ELF-1 (cell line): ENCODE measurements at places on chromosomes 3 and 15.
A peak's percentile ranks its signal among the peaks of the same experiment; 100 is the strongest.

DNA sequence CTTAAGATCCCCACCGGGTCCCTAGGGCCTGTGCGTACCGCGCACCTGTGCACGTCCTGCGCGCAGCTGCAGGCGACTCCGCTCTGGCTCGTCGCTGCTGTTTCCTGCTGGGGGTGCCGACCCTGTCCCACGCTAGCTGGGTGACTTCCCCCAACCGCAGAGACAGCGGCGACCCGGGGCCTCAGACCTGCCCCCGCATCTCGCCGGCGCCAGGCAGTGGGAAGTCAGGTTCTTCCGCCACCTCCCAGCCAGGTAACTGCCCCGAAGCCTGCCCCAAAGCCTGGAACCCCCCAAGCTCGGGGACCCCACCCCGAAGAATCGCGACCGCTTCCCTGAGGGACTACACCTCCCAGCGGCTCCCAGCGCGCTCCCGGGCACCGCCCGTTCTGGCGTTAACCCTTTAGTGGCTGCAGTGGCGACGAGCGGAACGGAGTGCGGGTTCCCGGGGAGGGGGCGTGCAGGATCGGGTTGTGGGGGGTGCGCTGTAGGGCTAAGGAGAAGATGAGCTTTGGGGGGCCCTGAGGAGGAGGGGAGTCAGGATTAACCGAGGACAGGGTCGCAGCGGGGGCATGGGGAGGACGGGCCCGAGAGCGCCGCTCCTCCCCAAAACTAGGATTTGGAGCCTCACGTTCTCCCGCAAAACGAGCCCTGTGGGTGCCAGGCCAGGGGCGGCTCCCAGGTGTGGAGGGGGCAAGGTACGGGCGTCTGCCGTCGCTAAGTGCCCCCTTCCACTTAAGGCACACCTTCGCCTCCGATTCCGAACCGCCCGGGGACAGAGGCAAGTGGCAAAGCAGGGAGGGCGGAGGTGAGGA lies 589 bp downstream of the NEIL1 start:
- DNase-seq, result peak; percentile 32

GRCh38 chr3:148077965-148078364 lies 619.7 kb upstream of the AGTR1 start:
- DNase-seq, result no peak

DNA sequence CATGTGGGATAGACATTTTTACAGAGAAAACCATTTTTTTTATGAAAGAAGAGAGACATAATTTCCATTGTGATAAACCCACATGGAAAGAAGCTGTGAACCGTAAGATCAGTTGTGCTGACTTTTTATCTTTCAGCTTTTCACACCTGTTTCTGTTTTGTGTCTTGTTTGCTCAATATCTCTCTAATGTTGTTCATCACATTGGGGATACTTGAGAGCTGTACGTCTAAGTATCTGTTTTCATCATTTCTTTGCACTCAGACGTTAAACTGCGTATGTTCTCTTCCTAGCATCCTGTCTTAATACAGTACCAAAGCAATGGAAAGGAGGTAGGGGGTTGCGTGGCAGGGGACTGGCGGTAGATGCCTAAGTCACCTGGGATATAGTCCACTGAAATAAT lies 449.0 kb downstream of the NAALADL2 start:
- DNase-seq, result no peak

DNA sequence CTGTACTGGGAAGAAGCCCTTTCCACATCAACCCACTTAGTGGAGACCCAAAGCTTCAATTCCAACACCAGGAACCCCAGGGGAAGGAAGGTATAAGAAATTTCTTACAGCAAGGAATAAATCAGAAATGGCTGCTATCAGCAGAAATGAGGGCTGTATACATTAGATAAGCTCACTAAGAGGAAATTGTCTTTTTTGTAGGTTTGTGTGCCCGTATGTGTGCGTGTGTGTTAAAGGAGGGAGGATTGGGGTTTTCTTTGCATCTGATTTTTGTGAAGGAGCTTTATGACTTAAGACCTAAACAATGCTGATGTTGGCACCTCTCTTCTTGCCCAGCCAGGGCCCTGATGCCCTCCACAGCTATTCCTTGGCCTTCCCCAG lies 18.6 kb downstream of the ARRDC4 start:
- no peak for DNase-seq

GRCh38 chr15:99729920-99730319 lies 3.3 kb downstream of the LYSMD4 start:
- DNase-seq, result peak; percentile 37

GRCh38 chr3:192794216-192794615 lies 66.9 kb upstream of the FGF12 start:
- no peak for DNase-seq

GRCh38 chr15:57694279-57694678 lies 12.2 kb upstream of the POLR2M start:
- no peak for DNase-seq

- no peak for DNase-seq
These were observed 72.3 kb downstream of the LMLN start for GRCh38 chr3:198032039-198032936.

DNA sequence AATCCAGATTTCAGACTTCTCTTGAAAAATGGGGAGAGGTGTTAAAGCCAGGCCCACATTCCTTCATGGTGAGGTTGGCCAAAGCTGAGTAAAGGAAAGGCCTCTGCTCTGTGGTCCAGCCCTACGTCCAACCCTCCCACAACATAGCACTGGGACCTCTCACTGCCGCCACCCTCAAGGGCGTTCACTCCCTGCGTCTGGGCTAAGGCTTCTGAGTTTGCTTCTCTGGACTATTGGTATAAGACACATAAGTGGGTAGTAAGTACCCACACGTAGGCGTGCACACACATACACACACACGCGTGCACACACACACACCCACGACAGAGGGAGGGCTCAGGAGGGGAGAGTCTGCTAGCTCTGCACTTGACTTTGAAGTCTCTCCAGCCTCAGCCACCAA lies 80.2 kb upstream of the PXYLP1 start:
- no peak for DNase-seq

DNA sequence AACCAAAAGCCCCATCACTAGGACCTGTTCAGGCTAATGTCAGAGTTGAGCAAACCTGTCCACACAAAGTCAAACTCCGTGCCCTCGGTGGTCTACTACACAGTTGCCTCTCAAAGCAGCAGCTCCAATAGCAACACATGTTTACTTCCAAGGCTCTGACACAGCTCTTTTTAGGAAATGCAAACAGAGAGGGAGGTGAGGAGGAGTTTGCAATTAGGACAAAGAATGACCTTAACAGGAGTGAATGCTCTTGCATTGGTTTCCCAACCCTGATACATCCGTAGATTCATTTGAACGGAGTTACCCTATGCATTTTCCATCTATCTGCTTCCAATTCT lies 64.8 kb upstream of the GOLGA8B start:
- DNase-seq, result no peak

GRCh38 chr3:143266927-143267326 lies 147.4 kb downstream of the CHST2 start:
- no peak for DNase-seq

DNA sequence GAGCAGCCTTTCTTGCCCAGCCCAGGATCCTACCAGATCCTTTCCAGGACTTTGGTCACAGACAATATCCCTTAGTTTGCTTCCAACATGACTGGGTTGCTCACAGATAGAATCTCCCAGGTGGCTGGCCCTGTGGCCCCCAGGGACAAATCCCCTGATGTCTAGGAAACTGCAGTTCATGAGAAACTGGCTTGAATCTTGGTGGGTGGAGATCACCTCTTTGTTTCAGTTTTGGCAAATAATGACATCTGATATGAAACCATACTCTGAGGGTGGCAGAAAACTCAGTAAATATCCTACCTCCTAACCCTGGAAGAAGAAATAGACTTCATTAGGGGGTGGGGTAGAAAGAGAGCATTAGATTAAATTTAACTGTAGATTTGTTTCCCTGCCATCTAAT lies 44.1 kb upstream of the PFN2 start:
- no peak for DNase-seq

DNA sequence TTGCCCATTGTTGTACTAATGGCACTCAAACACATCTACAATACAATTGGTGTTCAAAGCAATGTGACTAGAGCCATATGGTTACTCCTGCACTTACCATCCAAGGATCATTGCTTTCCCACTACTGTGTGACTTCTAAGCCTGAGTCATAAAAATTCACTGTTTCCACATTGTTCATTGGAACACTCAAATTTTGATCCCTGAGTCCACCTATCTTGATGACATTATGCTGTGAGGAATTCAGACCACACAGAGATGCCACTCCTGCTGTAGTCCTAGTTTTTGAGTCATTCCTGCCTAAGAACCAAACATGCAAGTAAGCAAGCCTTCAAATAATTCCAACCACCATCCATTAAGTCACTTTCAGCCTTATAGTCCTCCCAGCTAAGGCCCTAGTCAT lies 176.2 kb downstream of the EFHB start:
- DNase-seq, result no peak

- DNase-seq, result no peak
These were observed 42.9 kb downstream of the LARP6 start for GRCh38 chr15:70810916-70811578.

- DNase-seq, result no peak
These were observed 284.4 kb upstream of the WNT5A start for GRCh38 chr3:55771503-55771902.

DNA sequence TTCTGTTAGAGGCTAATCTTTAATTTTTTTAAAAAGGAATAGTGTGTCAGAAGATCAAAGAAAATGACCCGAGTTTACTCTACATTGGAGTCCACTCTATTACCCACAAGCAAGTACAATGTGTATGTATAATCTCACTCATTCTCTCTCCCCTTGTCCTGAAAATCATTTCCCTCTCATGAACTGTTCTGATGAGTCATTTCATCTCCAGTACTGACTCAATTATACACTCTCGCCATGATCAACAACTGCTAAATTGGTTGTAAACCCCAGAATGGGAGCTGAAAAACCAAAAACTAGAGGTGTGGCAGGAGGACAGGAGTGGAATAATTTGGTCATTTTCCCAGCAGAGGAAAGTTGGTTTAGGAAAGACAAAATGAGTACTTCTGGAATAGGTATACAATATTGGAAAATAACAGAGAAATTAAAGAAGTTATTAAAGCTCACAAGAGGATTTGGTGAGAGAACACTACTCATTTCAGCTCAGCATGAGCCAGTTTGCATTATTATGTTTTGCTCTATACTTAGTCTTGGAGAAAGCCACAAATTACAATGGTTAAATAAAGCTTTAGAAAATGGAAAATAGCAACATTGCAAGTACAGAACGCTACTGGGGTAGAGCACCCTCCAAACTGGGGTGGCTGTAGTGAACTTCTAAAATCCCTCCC lies 144.3 kb upstream of the PFN2 start:
- no peak for DNase-seq

GRCh38 chr3:126493051-126493450 lies 17.4 kb upstream of the ZXDC start:
- DNase-seq, result no peak

GRCh38 chr3:13204177-13204581 lies 130.9 kb upstream of the IQSEC1 start:
- no peak for DNase-seq

- no peak for DNase-seq
These were observed 236.8 kb downstream of the LRRN1 start for GRCh38 chr3:4036046-4036445.

DNA sequence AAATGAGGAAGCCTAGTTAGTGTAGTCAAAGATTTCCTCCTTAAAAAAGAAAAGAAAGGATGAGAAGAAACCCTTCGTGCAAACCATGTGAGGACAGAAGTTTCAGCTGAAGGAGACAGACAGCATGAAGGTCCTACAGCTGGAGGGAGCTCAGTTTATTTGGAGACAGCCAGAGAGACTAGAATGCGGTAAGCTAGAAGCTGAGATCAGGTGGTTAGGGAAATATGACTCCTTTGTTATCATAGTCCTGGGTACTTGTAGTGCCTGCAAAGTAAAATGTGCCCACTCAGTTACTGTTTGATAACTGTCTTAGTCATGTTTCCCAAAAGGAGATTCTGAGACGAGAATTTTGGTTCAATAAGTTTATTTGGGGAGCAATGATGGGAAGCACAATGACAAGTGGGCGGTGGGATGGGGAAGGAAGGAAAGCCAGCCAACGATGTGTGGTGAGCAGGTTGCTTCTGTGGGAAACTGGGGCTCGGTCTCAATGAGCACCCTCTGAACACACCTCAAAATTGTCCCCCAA lies 178.8 kb upstream of the SNTN start:
- no peak for DNase-seq

GRCh38 chr3:168431491-168431890 lies 335.8 kb upstream of the GOLIM4 start:
- no peak for DNase-seq

- no peak for DNase-seq
These were observed 11.5 kb downstream of the MUC4 start for GRCh38 chr3:195800240-195800639.

DNA sequence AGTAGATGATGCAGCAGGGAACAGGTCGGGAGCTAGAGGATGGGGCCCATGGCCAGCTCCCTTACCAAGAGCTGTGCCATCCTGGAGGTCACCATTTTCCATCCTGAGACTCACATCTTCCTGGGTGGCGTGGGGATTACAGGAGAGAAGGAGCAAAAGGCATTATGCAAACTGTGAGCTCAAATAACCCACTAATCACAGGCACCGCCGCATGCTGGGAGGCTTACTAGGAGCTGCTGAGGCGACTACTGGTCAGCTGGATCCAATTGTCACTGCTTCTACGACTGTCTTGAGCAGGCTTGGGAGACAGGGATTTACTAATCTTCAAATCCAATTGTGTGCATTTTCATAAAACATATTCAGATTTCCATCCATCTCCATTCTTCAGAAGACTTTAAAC lies 12.5 kb upstream of the KBTBD12 start:
- DNase-seq, result no peak

GRCh38 chr3:71045917-71046282 lies 537.6 kb downstream of the FOXP1 start:
- DNase-seq, result no peak

GRCh38 chr3:33430571-33430970 lies 9.6 kb downstream of the UBP1 start:
- DNase-seq, result peak; percentile 36

GRCh38 chr15:64134345-64134829 lies 17.1 kb upstream of the SNX22 start:
- DNase-seq, result no peak

GRCh38 chr3:119700269-119700919 lies 2.4 kb upstream of the CFAP91 start:
- DNase-seq, result no peak

DNA sequence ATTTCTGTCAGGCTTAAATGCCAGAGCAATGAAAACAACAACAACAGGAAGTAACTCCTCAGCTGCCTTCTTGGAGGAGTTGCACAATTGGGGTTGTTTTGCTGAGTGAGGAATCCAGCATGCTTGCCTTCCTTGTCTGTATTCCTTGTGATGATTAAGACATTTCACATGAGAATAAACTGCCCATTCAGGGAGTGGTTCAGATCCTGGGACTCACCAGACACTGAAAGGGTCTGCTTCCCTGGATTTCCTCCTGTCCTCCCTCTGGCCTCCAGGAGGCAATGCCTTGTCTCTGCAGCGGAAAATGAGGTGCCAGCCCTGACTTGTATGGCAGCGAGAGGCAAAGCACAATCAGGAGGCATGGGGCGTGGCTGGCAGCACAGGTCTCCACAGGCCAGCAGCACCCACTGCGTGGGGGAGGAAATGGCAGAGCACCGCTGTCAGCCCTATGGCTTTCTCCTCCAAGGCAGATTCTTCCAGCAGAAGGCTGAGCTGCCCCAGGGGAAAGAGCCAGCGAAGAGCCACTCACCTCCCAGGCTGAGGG lies 41.5 kb downstream of the RBP2 start:
- peak; percentile 61 for DNase-seq

GRCh38 chr3:36558961-36559360 lies 178.7 kb downstream of the STAC start:
- DNase-seq, result no peak

GRCh38 chr15:69562564-69562963 lies 109.9 kb downstream of the RPLP1 start:
- no peak for DNase-seq
